ENCODE measurements at places on chromosomes 13 and 19. TPM values are rescaled to one million over a fixed set of nuclear protein-coding genes. Genes with fewer than 3 reads are reported as not detected.

The STARD13 gene
- total RNA-seq: 0.02 TPM

The SHANK1 gene
- not detected for total RNA-seq

The SPTBN4 gene
- total RNA-seq: 0.50 TPM

- no peak for DNase-seq
- H3K36me3 ChIP-seq: peaks cover 5% of the 10 kb centered on the region
- peaks cover 8% of the 10 kb centered on the region for H3K4me1 ChIP-seq
- H3K27me3 ChIP-seq: no peaks in the 10 kb centered on the region
- no peak overlapping the region for H3K27ac ChIP-seq
Measured at GRCh38 chr19:37928527-37929286, 21.7 kb downstream of the SIPA1L3 start.

- DNase-seq: no peak
- no peaks in the 10 kb centered on the region for H3K36me3 ChIP-seq
- H3K27me3 ChIP-seq: peaks cover 5% of the 10 kb centered on the region
- no peaks in the 10 kb centered on the region for H3K4me1 ChIP-seq
- H3K4me3 ChIP-seq: no peak overlapping the region
Measured at GRCh38 chr13:33752094-33752493, 65.9 kb upstream of the RFC3 start.

- peaks cover 6% of the 10 kb centered on the region for H3K36me3 ChIP-seq
- H3K4me3 ChIP-seq: no peak overlapping the region
- H3K27me3 ChIP-seq: no peaks in the 10 kb centered on the region
- peak overlapping the region; percentile 31 for H3K27ac ChIP-seq
- peaks cover 21% of the 10 kb centered on the region for H3K4me1 ChIP-seq
- no peak for DNase-seq
Measured at GRCh38 chr13:49297338-49297737, 49.6 kb downstream of the CDADC1 start.

DNA sequence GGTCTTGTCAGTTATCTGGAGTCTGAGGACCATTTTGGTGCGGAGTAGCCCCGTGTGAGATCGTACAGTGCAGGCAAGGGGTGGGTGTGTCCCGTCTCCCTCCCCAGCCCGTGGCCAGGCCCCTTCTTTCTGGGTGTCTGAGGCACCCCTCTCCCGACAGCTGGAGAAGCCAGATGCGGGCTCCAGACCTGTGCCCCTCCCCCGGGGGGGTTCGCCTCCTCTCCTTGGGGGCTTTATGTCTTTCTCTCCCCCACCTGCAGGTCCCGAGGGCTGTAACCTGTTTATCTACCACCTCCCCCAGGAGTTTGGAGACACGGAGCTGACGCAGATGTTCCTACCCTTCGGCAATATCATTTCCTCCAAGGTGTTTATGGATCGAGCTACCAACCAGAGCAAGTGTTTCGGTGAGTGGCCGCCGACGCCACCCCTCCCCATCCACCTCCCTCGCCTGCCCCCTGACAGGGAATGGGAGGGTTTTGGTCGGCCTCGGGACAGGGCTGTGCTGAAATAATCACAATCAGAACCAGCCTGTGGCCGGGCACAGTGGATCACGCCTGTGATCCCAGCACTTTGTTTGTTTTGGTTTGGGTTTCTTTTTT lies 65.6 kb downstream of the CELF5 start:
- peaks cover 4% of the 10 kb centered on the region for H3K4me1 ChIP-seq
- DNase-seq: no peak
- H3K27me3 ChIP-seq: peaks cover 16% of the 10 kb centered on the region

GRCh38 chr19:13127051-13127450 lies 9.0 kb downstream of the NACC1 start:
- peaks cover 8% of the 10 kb centered on the region for H3K36me3 ChIP-seq
- H3K27ac ChIP-seq: no peak overlapping the region
- H3K4me1 ChIP-seq: peaks cover 31% of the 10 kb centered on the region
- no peak overlapping the region for H3K4me3 ChIP-seq
- DNase-seq: no peak

GRCh38 chr13:23642110-23642509 lies 71.9 kb downstream of the TNFRSF19 start:
- H3K27me3 ChIP-seq: peaks cover 6% of the 10 kb centered on the region
- no peaks in the 10 kb centered on the region for H3K4me1 ChIP-seq
- no peaks in the 10 kb centered on the region for H3K36me3 ChIP-seq
- H3K27ac ChIP-seq: no peak overlapping the region
- H3K4me3 ChIP-seq: no peak overlapping the region
- no peak for DNase-seq

DNA sequence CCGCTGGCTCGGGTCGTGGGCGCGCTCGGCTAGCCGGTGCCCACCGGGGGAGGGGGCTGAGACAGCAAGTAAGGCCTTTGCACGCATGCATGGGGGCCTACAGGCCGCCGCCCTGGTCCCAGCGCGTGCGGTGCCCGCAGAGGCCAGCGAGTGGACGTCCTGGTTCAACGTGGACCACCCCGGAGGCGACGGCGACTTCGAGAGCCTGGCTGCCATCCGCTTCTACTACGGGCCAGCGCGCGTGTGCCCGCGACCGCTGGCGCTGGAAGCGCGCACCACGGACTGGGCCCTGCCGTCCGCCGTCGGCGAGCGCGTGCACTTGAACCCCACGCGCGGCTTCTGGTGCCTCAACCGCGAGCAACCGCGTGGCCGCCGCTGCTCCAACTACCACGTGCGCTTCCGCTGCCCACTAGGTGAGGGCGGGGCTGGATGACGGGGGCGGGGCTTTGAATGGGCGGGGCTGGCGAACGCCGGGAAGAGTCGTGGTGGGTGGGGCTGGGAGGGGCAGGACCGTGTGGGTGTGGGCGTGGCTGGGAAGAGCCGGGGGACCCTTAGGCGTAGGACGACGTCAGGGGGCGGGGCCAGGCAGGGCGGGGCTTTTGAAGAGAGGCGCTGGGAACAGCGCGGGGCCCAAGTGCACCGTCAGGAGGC lies 2.1 kb downstream of the CILP2 start:
- DNase-seq: peak; percentile 58
- peaks cover 31% of the 10 kb centered on the region for H3K4me1 ChIP-seq
- peak overlapping the region; percentile 32 for H3K4me3 ChIP-seq
- H3K27me3 ChIP-seq: peaks cover 24% of the 10 kb centered on the region
- peaks cover 1% of the 10 kb centered on the region for H3K36me3 ChIP-seq
